ENCODE measurements at places on chromosomes 3 and 15.

DNA sequence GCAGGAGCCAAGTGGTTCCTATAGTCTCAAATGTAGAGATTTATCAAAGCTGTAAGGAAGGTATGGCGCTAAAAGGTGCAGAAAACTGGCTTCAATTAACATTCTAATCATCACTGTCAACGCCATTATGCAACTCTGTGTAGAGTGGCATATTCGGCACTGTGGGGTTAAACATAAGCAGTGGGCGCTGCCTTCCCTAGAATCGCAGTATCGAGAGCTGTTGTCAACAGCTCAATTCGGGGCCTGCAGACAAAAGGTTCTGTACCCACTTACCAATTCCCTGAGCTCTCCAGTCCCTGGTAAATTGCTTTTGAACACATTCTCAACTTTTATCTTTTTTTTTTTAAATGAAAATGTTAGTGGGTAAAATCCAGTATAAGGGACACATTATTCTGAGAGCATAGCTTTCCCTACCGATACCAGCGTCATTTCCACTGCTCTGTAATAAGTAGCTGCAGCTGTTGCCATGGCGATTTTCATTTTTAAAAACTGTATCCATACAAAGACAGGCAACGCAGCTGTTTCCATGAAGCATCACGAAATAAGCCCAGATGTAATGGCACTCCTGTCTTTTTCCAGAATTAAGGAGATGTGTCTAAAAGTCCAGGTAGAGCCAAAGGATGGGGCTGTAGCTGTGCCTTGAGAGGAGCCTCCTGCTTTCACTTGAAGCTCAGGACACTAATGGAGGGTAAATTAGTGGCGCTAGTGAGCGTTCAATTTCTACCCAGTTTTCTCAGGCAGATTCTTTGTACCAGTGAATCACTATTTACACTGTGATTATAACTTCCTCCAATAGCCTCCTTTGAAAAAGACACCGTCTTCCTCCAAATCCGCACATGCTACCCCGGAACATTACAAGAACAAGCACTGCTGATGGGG, 250.3 kb downstream of the SLC9A9 start:
- no peak for DNase-seq

- no peak for DNase-seq
Measured at GRCh38 chr3:133757701-133758567, 11.7 kb downstream of the TF start.

GRCh38 chr3:141388395-141388794, 20.1 kb downstream of the ZBTB38 start:
- DNase-seq: no peak

GRCh38 chr15:69623392-69624154, 171.0 kb downstream of the RPLP1 start:
- no peak for DNase-seq

DNA sequence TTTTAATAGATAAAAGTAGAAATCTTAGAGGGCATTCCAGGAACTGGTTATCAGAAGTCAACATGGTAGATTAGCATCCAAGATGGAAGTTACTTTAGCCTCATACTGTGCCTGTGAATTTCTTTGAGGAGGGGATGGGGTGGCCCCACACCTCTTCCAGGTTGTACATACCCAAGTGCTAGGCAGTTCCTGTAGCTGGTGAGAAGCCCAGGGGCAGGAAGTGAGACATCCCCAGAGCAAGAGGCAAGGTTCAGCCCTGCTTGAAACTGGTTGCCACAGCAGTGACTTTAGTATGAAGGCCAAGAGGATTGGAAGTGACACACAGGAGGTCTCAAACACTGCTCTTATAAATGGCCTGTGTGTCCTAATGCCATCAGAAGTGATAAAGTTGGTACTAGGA, 11.9 kb downstream of the GTPBP8 start:
- DNase-seq: no peak

GRCh38 chr15:75234191-75234810, 23.8 kb upstream of the GOLGA6C start:
- DNase-seq: no peak

DNA sequence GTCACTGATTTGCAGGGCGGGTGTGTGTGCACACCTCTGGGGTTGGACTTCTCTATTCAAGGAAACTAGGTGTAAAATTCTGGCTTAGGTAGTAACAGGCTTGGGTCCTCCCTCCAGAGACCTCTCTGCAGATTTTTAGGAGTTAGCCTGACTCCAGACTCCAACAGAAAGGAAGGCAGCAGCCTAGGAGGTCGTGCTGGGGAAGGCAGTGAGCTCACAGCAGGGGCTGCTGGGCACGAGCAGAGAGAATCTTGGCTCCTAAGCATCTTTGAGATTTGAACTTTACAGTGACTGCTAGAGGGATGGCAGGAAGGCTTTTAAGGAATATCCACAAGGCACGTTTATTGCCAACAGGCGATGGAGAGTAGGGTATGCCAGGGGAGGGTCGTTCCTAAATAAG, 612.6 kb downstream of the FOXP1 start:
- DNase-seq: no peak
